ENCODE measurements at places on chromosomes 1 and 21.

- DNase-seq, result no peak
These were observed 221.1 kb upstream of the KAZN start for GRCh38 chr1:14377386-14377785.

- DNase-seq, result no peak
These were observed 32.0 kb upstream of the RCAN3 start for GRCh38 chr1:24470592-24470991.

- DNase-seq, result peak; percentile 28
These were observed at the start of gene PTPRF for GRCh38 chr1:43530483-43531106. TSS of gene PTPRF (plus strand) at chr1:43530883. CDS start at chr1:43545076, 14,193 bp downstream.

DNA sequence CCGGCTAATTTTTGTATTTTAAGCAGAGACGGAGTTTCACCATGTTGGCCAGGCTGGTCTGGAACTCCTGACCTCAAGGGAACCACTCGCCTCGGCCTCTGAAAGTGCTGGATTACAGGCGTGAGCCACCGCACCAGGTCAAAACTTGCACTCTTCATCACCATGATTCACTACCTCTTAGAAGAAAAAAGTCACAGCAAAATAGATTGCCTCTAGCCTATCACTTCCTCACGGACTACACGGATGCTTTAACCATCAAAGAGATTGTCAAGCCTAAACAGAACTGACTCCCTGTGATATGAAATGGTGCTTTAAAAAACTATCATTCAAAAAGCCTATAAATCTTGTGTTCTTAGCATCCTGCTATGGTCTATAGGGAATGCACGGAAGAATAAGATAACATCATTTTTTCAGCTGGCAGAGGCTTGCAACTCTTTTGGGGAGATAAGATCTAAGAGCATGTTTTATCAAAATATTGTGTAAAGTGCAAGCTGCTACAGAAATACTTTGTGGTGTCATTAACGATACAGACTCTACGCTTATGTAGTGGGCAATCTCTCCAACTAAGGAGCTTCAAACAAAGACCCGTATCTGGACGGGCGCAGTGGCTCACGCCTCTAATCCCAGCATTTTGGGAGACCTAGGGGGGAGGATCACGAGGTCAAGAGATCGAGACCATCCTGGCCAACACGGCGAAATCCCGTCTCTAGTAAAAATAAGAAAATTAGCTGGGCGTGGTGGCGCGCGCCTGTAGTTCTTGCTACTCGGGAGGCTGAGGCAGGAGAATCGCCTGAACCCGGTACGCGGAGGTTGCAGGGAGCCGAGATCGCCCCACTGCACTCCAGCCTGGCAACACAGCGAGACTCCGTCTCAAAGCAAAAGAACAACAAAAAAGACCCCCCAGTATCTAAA is 966 bp downstream of the TFB2M start:
- DNase-seq, result no peak

- DNase-seq, result no peak
These were observed 2.0 kb downstream of the S100A6 start for GRCh38 chr1:153533689-153534201.

DNA sequence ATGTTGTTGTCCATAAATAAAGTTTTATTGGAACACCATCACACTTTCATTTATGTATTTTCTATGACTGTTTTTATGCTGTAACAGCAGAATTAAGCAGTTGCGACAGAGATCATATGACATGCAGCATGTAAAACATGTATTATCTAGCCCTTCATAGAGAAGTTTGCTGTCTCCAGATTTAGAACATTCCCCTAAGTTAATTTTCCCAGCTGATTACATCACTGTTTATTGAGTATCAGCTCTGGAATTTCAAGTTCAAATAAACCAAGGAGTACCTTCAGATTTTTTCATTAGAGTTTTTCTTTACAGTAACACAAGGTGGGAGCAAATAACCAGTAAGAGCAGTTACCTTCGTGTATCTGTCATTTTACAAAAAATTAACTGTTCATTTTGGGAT is 792.8 kb downstream of the USP25 start:
- DNase-seq, result no peak

DNA sequence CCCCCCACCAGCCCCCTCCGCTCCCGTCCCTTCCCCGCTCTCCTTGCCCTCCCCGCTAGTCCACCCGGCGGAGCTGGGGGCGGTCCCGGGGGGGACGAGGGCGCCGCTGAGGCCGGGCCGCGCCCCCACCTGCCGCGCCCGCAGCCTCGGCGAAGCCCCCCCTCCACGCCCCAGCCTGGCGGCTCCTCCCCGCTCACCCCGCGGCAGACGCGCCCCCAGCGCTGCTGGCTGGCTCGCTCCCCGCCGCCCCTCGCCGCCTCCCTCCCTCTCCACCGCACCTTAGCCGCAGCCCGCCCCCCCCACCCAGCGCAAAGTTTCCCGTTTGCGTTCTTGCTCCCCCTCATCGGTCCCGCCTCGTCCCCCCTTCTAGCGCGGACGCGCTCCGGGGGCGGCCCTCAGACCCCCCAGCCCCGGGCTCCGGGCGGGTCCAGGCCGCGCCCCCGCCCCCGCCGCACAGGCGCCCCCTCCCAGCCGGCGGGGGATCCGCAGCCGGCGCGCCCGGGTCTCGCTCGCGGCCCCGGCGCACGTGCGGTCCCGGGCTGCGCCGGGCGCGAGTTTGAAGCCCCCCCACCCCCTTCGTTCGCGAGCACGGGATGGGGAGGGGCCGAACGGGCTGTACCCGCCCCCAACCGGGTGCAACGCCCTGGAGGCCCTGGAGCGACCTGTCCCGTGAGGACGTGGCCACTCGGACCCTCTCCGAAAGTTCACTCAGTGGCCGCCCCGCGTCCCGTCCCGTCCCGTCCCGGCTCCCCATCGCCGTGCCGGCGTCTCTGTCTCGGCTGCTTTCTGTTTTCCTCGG is 623 bp downstream of the PTPRF start:
- no peak for DNase-seq

DNA sequence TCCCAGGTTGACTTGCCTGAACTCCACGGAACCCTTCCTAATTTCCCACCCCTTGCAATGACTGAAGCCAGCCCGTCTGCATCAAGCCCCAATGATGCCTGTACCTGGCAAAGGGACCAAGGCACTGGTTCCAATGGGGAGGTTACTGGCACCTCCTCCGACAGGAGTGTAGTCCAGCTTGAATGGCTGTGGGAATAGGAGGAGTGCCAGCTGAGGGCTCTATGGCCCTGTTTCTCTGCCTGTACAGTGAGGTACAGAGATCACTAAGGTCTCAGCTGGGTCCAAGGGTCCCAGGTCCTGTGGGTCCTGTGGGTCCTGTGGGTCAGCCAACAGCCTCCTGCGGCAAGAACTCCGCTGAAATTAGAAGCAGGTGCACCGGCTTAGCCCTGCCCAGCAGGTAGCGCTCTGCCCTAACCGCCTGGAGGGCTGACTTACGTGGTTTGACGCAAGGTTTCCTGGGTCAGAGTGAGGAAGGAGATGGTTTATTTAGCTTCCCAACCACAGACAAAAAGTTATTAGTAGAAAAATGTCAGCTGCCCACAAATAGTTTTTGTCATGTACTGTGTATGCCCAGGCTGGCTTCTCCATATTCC is 9.9 kb upstream of the SPRR4 start:
- no peak for DNase-seq

GRCh38 chr1:9065213-9065751 is 4.2 kb downstream of the SLC2A5 start:
- DNase-seq, result no peak

- DNase-seq, result no peak
These were observed 83.5 kb downstream of the URB2 start for GRCh38 chr1:229709500-229710013.

- DNase-seq, result no peak
These were observed 23.7 kb downstream of the ELAVL4 start for GRCh38 chr1:50132347-50132894.

Data from activated CD8-positive, alpha-beta T cell treated with anti-CD3 and anti-CD28 coated beads for 36 hours (primary cell).